ENCODE measurements at places on chromosomes 4 and X.

GRCh38 chr4:115851918-115852766 lies 738.7 kb upstream of the NDST4 start:
- no peak for DNase-seq

GRCh38 chrX:53244610-53245009 lies 19.6 kb upstream of the KDM5C start:
- no peak for DNase-seq

- no peak for DNase-seq
These were observed 158.7 kb downstream of the SPRY1 start for GRCh38 chr4:123555233-123555806.

GRCh38 chr4:40367451-40367850 lies 32.3 kb downstream of the CHRNA9 start:
- no peak for DNase-seq

- DNase-seq = no peak
These were observed 81.5 kb downstream of the FAM193A start for GRCh38 chr4:2617955-2618354.

DNA sequence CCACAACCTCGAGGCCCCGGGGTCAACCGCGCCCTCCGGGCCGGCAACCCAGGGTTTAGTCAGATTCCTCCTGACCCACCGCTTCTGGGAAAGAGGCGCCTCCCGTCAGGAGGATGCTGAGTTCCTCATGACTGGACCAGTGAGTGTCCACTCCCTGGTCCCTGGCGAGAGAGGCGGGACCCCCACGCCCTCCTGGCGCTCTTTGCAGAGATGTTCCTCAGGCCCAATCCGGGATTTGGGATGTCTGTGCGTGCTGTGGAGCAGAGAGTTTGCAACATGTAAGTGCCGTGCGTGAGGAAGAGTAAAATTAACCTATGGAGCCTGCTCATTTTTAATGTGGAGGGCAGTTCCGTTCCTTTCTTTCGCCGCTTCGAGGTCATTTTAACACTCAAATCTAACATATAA lies 824 bp upstream of the UGDH start:
- DNase-seq = no peak

Measured in stimulated activated CD4-positive, alpha-beta T cell treated with anti-CD3 and anti-CD28 coated beads, Interleukin-1b, Interleukin-23, amount 100 ng/mL, for 4 hours (primary cell).